ENCODE measurements at places on chromosomes 13 and 19.

DNA sequence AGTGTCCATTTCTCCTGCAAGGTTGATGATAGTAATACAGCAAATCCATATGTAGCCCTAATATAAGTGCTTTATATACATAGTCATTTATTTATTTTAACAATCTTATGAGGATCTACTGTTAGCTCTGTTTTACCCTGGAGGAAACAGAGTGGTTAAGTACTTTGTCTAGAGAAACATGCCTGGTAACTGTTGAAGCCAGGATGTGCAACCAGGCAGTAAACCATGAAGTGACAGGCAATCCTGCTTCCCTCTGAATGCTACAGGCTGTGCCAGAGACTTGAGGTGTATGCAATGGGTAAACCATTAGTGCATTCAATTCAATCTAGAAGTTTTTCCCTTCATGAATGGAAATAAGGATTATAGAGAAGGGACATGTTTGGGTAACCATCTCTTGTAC lies 911.0 kb downstream of the PCDH17 start:
- DNase-seq, result no peak

- no peak for DNase-seq
These were observed 3.4 kb downstream of the ZNF430 start for GRCh38 chr19:21023901-21024300.

GRCh38 chr19:29259867-29260281 lies 46.9 kb upstream of the UQCRFS1 start:
- DNase-seq, result no peak

GRCh38 chr19:33398361-33399060 lies 25.0 kb downstream of the CEBPG start:
- DNase-seq, result no peak

DNA sequence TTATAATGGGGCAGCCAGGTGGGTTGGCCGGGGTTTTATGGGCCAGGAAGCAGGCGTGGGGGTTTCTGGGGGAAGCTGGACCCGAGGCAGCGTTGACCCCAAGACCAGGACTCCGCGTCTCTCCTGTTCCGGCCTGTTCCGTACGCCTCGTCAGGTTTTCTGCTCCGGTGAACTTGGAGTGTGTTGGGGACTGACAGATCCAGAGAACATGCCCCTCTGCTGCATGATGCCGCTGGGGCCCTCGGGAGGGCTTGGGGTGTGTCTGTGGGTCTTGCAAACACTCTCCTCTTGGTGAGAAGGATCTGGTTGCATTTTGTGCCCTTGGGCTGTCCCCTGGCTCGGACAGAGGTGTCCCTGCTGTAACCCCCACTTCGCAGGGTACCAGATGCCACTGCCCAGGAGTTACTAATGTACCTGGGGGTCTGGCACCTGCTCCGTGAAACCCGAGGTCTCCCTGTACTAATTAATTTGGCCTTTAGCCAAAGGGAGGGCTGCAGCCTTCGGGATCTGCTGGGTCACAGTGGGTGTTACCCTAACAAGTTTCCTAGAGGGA lies 15.6 kb downstream of the KDM4B start:
- no peak for DNase-seq

- DNase-seq, result no peak
These were observed 78.7 kb upstream of the GPR183 start for GRCh38 chr13:99385940-99386339.
